Dermis microvascular lymphatic vessel endothelial cell (primary cell): ENCODE measurements at places on chromosomes 13 and 19.

DNA sequence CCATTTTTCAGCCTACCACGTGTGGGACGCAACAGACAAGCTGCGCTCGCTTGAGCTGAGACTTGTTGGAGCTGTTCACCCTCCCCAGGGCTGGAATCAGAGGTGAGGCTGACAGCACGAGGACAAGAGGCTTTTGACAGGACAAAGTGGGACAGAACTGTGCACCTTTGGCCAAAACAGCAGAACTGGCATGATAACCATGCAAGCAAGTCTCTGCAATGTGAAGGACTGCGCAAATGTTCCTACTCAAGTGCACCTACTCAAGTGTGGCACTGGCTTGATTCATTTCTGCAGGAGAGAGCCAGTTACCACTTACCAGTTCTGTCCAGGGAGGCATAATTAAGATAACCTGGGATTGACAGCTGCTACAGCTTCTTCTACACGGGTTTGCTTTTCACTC is 62.2 kb upstream of the TM9SF2 start:
- no peak for DNase-seq

GRCh38 chr13:73171271-73171682 is 112.5 kb downstream of the KLF5 start:
- DNase-seq: no peak

DNA sequence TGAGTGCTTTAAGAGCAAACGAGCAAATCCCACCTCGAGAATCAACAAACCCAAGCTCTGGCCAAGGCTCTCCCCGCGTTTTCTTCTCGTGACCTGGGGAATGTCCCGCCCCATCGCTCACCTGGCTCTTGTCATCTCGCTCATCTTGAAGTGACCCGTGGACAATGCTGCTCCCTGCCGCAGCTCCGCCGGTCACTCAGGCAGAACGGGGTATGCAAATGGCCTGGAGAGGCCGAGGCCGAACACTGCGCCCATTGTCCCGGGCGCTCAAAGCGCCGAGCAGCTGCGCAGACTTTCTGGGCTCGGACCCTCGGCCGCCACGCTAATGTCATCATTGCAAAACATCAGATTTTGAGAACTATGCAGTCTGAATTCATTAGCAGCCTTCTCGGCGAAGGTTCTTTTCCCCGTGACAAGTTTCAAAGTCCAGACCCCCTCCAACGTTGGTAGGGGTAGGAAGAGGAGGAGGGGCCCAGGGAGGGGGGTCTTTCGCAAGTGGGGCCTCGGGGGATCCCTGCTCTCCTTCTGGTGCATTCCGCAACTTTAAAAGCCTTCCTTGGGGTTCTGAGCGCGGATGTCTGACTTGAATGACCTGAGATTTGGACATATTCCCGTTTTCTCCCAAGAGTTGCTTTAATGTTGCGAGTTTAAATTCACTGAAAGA is 39.7 kb downstream of the SOX1 start:
- DNase-seq: no peak

- no peak for DNase-seq
These were observed 472.3 kb downstream of the IRS2 start for GRCh38 chr13:109314101-109314500.
